ENCODE measurements at places on chromosomes 6 and 20.

- DNase-seq, result no peak
Observed at GRCh38 chr6:170128811-170129681, 161.8 kb downstream of the DLL1 start.

GRCh38 chr6:36676141-36677058, 2.1 kb upstream of the CDKN1A start:
- no peak for DNase-seq

GRCh38 chr6:4192173-4192572, 56.8 kb upstream of the ECI2 start:
- no peak for DNase-seq

GRCh38 chr6:87661503-87661902, 40.5 kb downstream of the AKIRIN2 start:
- no peak for DNase-seq

GRCh38 chr20:59378966-59379365, 78.6 kb downstream of the EDN3 start:
- no peak for DNase-seq

DNA sequence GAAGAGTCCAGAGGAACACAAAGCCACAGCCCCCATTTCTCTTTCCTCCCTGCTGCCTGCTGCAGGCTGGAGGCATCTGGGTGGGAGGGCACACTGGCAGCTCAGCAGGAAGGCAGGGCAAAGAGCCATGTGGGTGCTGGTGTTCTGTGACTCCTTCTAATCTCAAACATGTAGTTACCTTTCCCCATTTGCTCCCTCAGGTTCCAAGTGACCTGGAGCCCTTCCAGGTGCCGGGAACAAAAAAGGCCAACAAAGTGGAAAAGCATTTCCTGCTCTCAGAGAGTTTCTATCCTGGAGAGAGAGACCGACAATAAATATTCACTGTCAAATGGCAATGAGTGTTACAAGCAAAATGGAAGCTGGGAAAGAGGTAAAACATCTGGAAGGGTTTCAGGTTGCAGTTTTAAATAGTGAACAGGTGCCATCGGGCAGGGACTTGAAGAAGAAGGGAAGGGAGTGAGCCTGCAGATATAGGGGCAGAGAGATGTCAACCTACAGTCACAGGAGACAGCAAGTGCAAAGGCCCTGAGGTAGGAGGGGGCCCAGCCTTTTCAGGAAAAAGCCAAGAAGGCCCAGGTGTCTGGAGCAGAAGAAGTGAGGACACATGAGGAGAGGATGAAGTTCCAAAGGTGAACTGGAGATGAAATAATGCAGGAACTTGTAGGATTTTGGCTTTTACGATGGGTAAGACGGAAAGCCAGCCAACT, 43.6 kb upstream of the IYD start:
- no peak for DNase-seq

DNA sequence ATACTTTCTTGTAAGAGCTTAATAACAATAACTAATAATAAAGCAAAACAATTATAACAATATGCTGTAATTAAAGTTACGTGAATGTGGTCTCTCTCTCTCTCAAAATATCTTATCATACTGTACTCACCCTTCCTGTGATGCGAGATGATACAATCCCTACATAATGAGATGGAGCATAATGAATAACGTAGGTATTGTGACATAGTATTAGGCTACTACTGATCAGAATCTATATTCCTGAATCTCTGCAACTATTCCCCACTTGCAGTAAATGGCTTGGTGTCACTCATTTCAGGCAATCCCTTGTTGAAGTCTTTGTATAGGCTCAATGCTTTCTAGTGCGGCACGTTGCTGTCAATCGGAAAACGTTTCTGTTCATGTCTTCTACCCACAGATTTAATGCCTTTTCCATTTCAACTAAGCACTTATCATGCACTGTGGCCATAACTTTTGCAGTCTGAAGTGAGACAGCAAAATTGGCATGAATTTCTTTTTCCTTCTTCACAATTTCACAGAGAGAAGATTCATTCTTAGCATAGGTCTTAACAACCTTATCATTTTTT, 32.3 kb downstream of the MOXD1 start:
- DNase-seq, result no peak

- no peak for DNase-seq
Observed at GRCh38 chr6:139395891-139396301, 21.4 kb upstream of the CITED2 start.

DNA sequence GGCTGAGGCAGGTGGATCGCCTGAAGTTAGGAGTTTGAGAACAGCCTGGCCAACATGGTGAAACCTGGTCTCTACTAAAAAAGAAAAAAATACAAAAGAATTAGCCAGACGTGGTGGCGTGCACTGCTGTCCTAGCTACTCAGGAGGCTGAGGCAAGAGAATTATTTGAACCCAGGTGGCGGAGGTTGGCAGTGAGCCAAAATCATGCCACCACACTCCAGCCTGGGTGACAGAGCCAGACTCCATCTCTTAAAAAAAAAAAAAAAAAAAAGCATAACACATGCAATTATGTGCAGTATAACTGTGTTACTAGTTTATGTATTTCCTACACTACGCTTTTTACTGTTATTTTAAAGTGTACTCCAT, 31.9 kb upstream of the FAM135A start:
- DNase-seq, result no peak

GRCh38 chr20:59794555-59794954, 138.9 kb downstream of the SYCP2 start:
- no peak for DNase-seq

DNA sequence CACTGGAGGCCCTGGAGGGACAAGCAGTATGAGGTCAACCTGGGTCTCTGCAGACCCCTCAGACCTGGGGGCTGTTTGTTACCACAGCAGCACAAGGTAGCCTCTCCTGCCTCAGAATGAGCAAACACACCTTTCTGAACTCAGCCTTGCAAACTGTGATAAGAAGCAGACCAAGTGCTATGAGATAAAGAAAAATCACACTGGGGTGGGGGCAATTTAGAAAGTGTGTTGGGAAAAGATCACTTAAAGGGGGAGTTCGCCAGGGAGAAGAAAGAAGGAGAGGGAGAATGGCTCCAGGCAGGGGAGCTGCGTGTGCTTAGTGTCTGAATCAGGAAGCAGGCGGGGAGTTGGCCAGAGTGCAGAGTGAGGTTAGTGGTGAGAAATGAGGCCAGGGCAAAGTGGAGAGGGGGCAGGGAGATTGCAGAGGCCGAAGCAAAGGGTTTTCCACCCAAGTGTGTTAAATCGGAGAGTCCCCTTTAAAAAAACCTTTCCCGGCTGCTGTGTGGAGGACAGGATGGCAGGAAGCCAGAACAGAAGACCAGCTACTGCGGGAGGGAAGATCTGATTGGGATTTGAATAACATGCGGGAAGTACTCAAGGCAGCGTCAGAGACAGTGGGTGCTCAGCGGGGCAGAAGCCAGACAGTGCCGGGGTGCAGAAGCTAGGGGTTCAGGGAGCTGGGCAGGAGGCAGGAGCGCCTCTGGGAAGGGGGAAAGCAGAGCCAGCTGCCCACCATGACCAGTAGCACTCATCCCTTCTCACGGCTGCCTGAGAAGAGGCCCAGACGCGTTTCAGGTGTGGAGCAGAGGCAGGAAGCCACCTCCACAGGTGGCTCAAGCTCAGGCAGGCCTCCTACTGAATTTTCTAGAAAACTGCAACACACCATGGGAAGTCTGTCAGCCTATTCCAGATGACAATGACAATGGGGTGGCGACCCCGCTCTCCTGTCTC, 9.0 kb downstream of the ADA start:
- no peak for DNase-seq

DNA sequence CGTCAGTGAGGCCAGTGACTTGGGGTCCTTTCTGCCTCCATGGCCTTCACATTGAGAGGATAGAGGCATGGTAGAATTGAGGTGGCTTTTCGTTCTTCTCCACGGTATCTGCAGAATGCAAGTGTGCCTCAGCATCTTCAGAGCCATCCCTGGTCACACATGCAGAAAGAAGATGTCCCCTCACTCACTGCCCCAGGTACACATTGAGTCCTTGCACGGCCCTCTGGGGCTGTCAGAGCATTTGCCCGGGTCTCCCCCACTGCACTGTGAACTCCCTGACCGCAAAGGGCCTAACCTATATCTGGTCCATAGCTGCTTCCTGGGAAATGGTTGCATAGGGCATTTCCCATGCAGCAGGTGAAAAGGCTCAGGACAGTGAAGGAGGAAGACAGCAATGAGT, 115.7 kb downstream of the SCML4 start:
- no peak for DNase-seq

DNA sequence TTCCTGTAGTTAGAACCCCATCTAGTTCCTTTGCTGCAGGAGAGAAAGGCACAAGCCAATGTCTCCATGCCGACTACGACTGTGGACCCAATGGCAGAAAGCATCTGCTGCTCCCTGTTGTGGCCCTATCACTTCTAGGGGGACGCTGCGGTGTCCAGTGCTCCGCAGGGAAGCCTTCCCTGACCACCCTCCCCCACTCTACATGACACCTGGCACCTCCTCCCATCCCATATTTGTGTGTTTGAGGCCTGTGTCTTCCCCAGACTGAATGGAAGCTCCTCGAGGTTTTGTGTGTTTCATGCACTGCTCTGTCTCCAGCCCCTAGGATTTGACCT, 159.5 kb downstream of the DTNBP1 start:
- DNase-seq, result no peak

- no peak for DNase-seq
Observed at GRCh38 chr6:14085176-14085787, 32.3 kb upstream of the CD83 start.

DNA sequence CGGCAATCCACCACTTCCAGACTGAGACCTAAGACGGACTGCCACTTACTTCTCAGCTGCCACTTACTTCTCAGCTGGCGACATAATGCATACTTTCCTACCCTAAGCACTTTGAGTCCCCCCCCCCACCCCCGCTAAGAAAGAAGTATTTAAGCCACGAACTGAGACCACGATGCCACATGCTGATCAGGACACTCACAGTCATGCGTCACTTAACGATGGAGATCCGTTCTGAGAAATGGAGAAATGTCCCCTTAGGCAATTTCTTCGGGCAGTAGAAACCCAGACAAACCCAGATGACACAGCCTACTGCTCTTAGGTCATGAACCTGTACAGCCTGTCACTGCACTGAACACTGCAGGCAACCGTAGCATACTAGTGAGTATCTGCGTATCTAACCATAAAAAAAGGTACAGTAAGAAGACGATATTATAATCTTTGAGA, 690 bp downstream of the IFNGR1 start:
- no peak for DNase-seq

- DNase-seq, result no peak
Observed at GRCh38 chr20:58865843-58866242, 13.3 kb downstream of the GNAS start.

DNA sequence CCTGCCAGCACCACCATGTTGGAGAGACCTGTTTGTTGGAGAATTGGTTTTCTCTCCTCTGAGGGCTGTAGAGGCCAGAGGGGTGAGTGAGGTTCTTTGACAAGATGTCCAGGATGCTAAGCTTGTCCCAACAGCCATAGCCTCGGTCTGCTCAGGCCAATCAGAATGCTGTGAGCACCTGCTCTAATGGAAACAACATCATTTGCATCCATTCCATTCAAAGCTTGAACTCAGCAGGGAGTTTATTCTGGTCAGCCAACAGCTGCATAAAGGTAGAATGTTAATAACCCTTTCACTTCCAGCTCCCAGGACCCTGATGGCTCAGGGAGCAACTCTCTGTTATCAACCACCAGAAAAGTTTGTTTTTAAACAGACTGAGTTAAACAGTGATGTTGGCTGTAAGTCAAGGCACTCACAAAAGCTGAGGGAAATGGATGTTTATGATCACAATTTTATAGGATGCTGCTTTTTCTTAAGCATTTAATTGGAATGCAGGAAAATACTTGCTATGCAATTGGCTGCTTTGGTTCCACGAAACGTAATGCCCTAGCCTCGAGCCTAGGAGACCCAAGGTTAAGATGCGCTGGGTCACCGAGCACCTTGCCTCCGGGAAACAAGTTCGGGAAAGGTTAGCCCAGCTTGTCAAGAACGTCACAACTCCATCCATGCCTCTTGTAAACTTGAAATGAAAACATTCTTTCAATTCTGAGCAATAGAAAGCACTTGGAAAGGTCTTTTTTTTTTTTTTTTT, 155.2 kb downstream of the NFATC2 start:
- DNase-seq, result no peak

GRCh38 chr6:85662251-85662650, 19.6 kb upstream of the SYNCRIP start:
- no peak for DNase-seq

DNA sequence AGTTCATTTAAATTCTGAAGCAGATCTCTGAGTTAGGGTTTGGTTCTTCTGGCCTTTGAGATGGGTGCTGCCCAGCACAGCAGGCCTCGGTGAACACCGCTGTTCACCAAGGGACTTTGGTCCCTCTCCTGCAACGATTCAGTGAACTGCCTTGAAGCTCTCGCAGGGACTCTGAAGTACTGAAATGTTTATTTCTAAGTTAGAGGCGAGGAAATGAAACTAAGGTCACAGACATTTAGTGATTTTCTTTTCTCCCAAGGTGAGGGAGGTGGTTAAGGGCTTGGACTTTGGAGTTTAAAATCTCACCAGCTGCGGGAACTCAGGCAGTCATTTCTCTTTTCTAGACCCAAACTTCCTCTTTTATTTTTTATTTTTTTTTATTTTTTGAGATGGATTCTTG, 26.2 kb downstream of the E2F3 start:
- DNase-seq, result no peak

DNA sequence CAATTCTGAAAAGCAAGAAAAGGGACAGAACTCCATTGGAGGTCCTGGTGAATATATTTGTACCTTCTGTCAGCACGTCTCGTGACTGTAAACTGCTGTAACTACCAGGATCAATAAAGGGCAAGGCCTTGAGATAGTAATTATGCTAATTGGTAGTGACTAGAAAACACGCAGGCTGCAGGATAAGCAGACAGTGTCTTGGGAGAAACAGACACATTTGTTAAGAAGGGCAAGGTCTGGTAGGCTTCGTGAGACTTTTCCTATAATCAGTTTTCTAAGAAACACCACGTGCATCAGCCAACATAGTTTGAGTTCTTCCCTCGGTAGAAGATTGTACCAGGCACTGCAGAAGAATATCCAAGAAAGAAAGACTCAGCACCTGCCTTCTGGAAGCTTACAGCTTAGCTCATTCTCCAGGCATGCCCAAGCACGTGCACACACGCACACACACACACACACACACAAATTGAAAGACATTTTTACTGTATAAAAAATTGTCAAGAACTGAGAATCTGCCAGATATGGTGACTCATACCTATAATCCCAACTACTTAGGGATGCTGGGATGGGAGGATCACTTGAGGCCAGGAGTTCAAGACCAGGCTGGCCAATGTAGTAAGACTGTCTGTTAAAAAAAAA, 167.0 kb upstream of the SASH1 start:
- DNase-seq, result no peak

DNA sequence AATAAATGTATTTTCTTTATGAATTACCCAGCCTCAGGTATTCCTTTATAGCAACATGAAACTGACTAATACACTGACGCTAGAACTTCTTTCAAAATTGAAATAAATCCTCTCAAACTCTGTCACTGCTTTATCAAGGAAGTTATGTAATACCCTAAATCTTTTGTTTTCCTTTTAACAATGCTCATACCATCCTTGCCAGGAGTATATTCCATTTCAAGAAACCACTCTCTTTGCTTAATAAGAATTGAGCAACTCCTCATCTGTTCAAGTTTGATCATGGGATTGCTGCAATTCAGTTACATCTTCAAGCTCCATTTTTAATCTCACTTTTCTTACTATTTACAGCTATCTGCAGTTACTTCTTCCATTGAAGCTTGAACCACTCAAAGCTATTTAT, 707.6 kb upstream of the MARCKS start:
- DNase-seq, result no peak
